ENCODE measurements at places on chromosomes 1 and 21.

DNA sequence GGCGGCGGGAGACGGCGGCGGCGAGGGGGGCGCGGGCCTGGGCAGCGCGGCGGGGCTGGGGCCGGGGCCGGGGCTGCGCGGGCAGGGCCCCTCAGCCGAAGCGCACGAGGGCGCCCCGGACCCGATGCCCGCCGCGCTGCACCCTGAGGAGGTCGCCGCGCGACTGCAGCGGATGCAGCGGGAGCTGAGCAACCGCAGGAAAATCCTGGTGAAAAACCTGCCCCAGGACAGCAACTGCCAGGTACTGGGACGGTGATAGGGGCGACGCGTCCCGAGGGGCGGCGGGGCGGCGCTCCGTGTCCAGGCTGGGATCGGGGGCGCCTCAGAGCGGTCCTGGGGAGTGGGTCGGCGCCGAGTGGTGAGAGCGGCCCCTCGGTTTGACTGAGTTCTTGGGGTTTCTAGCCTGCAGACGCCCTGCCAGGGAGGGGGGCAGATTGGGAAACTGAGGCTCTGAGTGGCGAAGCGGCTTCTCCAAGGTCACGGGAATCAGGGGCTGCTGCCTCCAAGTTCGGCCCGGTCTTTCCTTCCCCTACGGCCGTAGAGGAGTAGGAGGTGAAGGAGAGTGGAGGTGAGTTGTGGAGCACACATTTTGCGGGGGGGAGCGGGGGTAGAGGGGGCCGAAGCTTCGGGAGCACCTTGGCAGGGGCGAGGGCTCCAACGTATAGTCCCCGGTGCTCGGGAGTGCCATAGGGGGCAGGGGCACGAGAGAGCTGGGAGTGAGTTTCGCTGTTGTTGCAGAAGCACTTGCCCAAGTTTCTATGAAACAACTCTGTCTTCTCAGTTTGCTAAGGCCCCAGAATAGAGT, 508 bp downstream of the RAVER2 start:
- no peak for DNase-seq

DNA sequence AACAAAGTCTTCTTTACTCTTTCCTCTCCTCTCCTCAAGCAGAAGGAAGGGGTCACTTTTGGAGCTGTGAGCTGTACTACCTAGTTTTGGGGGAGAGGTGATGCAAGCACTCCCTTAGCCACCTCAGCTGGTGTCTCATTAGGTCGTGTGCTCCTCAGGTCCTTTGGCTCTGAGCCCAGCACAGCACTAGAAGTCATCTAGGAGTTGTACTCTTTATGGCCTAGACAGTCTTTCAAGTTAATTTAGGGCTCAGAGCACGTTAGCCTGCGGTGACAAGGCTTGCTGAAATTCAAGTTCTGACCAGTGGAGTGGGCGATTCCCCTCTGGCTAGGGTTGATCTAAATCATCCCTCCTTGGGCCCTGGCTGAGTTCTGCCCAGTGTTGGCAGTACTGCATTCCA, 48.0 kb upstream of the WDR26 start:
- DNase-seq = no peak

GRCh38 chr21:32520875-32521735, 64.2 kb downstream of the TCP10L start:
- peak; percentile 11 for DNase-seq

- no peak for DNase-seq
These were observed 70.3 kb upstream of the F3 start for GRCh38 chr1:94611681-94612475.

DNA sequence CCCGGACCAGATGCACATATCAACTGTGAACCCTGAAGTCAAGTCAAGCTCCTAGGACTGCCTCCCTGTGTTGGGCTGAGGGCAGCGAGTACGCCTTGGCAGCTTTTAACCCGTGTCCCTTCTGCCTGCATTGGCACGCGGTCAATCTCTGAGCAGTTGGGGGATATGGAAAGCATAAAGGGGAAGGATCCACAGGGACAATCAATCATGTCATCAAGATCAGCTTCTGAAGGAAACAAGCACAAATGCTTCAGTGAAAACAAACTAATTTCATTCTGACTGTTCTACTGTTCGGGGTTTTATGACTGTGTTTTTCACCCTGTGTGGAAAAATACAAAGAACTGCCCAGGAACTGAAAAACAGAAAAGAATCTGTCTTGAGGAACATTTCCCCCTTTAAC, 106.2 kb downstream of the RUNX1 start:
- no peak for DNase-seq

DNA sequence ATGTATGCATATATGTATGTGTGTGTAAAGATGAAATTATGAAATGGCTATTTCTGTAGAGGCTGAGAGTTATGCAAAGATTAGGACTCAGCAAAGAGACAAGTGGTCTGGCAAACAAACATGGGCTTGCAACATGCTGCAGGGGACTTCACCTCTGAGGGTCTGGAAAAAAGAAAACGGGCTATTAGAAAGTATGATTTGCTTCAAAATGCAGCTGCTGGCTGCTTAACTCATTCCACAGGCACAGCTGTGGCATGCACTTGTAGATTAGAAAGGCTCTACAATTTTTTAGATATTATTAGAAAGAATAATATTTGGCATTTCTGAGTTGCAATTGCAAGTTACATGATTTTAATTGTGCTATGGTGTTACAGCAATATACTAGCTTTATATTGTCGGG, 90.4 kb downstream of the ADAMTS1 start:
- no peak for DNase-seq

DNA sequence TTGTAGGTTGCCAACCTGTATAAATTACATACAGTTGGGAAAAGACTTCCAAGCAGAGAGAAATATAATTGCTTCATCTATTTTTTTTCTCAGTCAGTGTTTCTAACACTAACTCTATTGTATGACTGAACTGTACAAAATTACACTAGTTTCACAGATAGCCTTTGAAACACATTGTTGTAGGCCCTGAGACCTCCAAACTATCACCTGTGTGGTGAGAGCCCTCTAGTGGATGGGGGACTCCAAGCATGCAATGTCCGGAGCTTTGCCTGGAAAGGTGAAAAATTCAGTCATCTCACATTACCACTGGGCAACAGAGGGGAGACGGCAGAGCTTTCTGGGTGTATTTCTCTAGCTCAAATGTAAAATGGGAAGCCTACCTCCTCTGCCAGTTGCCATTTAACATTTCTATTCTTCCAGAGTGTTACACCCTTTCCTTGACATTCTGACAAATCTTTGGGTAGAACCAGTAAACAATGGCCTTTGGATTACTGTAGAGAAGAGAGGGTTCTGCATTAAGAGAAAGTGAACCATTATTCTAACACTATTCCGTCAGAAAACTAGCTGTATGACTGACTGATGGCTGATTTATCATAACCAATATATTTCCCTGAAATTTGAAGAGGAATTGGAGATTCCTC, 212.2 kb downstream of the LYPLAL1 start:
- peak; percentile 6 for DNase-seq

DNA sequence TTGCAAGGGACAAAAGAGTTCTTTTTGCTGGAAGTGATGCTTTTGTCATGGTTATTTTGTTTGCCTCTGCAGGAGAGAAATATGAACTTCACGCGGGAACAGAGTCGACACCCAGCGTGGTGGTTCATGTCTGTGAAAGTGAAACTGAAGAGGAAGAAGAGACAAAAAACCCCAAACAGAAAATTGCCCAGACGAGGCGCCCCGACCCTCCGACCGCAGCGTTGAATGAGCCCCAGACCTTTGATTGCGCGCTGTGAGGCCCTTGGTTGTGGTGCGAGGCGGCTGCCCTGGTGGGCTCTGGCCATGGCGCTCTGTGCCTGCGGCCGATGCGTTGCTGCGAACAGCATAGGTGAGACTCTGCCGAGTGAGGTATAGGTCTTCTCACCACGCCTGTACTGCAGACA, 20.9 kb upstream of the NCMAP start:
- peak; percentile 38 for DNase-seq

DNA sequence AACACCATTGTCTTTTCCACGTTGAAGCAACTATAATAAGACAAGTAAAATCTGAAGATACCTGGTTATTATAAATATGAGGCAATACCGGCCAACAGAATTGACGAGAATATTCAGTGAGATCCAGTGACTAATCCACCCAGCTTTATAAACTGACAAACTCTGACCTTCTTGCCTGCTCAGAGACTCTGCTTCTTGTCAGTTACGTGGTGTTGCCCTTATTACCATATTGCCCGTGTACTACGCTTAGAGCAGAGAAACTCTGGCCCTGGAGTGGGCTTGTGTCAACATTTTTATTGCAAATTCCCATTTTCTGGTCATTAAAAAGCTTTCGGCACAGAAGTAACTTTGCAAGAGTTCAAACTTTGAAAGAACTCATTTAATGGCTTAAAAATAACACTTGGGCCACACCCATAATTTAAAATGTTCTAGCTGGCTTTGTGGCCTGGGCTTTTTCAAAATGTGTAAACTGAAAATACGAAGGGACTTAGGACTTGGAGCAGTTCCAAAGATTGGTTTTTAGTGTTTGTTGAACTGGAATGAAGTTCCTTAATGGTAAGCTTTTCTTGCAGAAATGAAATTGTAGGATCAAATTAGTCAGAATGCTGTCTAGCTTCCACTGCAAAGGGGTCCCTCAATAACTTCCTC, 266.2 kb downstream of the LMO4 start:
- DNase-seq = no peak

- no peak for DNase-seq
These were observed 92.6 kb upstream of the CASZ1 start for GRCh38 chr1:10888791-10889649.

- DNase-seq = no peak
These were observed 3.1 kb downstream of the ACKR1 start for GRCh38 chr1:159207774-159208173.

- DNase-seq = peak; percentile 89
These were observed 58.4 kb upstream of the SSBP3 start for GRCh38 chr1:54464477-54465146.

DNA sequence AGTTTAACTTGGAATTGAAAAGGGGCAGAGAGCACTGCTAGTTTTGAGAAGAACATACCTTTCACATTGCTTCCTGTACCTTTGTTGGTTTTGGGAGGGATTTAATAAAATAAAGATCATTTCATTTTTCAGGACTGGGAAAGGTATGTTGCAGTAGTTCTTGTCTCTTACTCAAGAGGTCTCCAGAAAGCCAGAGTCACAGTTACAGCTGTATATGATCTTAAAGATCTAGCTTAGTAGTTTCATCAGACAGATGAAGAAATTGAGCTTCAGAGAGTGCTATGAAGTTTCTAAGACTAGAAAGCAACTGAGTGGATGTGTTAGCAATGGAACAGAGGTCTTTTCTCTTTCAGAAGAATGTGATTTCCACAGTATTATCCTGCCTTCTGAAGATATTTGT, 1.0 kb downstream of the OR10K2 start:
- peak; percentile 39 for DNase-seq

GRCh38 chr1:203511513-203511912, 17.6 kb downstream of the OPTC start:
- DNase-seq = no peak

DNA sequence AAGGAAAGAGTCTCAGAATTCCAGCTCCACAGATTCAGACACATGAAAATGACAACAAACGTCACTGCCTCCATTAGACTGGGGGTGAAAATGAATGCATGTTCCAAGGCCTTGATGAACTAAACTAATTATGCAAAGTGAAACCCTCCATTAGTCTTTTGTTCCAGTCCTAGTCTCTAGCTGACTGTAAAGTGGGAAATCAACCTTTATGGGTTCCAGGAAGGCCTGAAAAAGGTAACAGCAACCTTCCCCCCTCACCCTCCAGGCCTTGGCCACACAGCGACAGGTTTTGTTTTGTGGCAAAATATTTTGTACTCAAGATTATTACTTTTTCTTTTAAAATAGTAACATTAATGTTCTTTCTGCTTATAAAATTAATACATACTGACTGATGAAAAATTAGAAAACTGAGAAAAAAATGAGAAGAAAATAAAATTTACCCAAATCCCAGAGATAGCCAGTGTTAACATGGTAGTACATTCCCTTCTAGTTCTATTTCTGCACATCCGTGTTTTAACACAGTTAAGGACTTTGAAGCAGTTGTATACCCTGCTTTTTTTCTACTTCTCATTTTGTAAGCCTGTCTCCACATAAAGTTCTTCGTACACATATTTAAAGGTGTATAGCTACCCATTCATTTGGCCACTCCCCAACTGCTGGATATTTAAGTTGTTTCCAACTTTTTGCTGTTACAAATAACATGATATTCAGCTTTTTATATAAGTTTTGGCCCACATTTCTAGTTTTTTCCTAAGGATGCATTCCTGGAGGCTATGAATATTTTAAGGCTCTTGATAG, 60.9 kb downstream of the CD2 start:
- no peak for DNase-seq

- DNase-seq = no peak
These were observed 1.7 kb downstream of the NASP start for GRCh38 chr1:45585496-45586075.

DNA sequence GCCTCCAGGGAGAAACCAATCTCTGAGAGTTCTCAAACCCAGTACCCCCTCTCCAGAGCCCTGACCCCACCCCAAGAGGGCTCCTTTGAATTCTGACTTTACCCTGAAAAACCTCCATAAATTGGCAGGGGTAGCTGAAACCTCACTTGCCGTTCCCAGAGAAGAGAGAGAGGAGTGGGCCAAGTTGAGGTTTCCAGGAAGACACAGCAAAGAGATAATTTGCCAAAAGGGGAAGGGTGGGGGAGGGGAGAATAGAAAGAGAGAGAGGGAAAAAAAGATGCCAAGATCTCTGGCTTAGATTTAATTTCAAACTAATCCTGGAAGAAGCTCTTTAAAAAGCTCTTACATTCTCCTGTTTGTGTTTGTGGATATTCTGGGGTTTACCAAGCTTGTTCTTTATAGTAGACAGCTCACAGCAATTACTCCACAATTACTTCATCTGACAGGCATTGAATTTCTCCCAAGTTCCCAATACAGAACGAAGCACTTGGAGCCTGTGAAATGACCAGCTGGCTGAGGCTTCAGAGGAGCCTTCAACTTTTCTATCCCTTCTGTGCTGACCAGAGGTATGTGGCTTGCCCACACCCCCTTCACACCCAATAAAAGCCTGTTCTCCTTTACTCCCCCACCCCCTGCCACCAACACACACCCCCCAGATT, 1.1 kb upstream of the GRHL3 start:
- no peak for DNase-seq

DNA sequence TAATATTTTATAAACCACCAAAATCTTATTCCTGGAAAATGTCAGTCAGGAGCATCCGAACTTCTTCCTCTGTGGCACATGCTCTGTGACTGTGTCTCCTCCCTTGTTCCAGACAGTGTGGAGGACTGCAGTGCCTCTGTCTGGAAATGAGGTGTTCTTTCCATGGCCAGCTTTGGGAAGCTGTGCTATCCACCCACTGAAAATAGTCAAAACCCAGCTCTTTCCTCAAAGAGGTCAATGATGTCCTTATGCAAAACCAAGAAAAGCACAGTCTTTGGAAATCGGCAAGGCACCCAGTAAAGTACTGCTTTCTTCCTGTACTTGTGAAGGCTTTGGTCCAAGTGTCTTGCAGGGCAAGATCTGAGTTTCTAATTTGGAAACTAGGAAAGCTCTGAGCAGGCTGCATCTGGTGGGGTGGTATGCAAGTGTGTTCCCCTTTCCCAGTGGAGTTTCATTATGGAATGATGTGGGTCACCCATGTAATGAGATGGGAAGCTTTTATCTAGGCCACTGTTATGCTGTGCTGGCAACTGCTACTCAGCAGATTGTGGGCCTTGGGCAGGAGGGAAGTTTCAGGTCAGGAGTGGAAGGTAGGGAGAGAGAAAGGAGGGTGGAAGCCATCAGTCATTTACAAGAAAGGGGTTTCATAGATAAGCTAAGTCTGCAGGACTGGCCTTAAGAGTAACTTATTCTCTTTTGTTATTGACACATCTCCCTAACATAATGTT, 6.0 kb downstream of the KIAA0040 start:
- peak; percentile 67 for DNase-seq

GRCh38 chr1:59044535-59045121, 252.3 kb upstream of the FGGY start:
- DNase-seq = no peak

- DNase-seq = no peak
These were observed 6.3 kb downstream of the KIF21B start for GRCh38 chr1:201016943-201017827.
